Thymus (tissue), 14 donors: ENCODE measurements at places on chromosomes 4 and X. TPM values are rescaled to one million over a fixed set of nuclear protein-coding genes. Genes with fewer than 3 reads are reported as not detected.

Gene F8
- total RNA-seq, result 2.9 TPM

Gene PCDH19
- 0.76 TPM for total RNA-seq

Gene FREM3
- total RNA-seq, result 0.71 TPM

- no peak for DNase-seq
- H3K36me3 ChIP-seq, result no peaks in the 10 kb centered on the region
- H3K27me3 ChIP-seq, result no peaks in the 10 kb centered on the region
- no peak overlapping the region for H3K27ac ChIP-seq
- H3K4me1 ChIP-seq, result no peaks in the 10 kb centered on the region
- no peak overlapping the region for H3K4me3 ChIP-seq
Measured at GRCh38 chr4:19309378-19309777, 942.3 kb upstream of the SLIT2 start.

DNA sequence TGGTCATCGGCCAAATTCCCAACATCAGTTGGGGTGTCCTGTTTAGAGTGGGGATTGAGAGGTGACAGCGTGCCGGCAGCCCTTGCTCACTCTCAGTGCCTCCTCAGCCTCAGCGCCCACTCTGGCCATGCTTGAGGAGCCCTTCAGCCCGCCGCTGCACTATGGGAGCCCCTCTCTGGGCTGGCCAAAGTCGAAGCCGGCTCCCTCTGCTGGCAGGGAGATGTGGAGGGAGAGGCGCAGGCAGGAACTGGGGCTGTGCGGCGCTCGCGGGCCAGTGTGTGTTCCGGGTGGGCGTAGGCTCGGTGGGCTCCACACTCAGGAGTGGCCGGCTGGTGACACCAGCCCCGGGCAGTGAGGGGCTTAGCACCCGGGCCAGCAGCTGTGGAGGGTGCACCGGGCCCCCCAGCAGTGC lies 7.1 kb upstream of the CENPU start:
- no peak overlapping the region for H3K4me3 ChIP-seq
- no peaks in the 10 kb centered on the region for H3K36me3 ChIP-seq
- H3K4me1 ChIP-seq, result peaks cover under 1% of the 10 kb centered on the region
- H3K27ac ChIP-seq, result no peak overlapping the region

DNA sequence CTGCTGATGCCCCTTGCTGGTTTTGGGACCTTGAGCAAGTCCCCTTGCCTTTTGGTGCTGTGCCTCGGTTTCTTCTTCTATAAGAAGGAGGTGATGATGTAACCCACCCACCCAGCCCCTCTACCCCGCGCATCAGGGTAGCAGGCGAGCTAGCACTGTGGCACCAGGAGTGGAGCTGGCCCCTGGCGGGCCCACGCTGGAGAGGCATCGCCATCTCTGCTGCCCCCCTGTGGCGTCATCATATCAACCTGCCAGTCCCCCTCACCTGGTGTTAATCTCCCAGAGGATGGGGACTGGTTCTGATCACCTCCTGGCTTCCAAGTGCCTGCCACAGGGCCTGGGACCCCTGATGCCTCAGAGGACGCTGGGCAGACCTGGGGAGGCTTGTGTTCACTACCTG lies 6.3 kb upstream of the SORCS2 start:
- no peak overlapping the region for H3K27ac ChIP-seq
- no peak overlapping the region for H3K4me3 ChIP-seq
- H3K36me3 ChIP-seq, result no peaks in the 10 kb centered on the region
- DNase-seq, result no peak
- peaks cover 12% of the 10 kb centered on the region for H3K27me3 ChIP-seq
